Osteocyte (in vitro differentiated cells): ENCODE measurements at places on chromosomes 7 and 10. TPM values are rescaled to one million over a fixed set of nuclear protein-coding genes. Genes with fewer than 3 reads are reported as not detected.
A peak's percentile ranks its signal among the peaks of the same experiment; 100 is the strongest.

DNA sequence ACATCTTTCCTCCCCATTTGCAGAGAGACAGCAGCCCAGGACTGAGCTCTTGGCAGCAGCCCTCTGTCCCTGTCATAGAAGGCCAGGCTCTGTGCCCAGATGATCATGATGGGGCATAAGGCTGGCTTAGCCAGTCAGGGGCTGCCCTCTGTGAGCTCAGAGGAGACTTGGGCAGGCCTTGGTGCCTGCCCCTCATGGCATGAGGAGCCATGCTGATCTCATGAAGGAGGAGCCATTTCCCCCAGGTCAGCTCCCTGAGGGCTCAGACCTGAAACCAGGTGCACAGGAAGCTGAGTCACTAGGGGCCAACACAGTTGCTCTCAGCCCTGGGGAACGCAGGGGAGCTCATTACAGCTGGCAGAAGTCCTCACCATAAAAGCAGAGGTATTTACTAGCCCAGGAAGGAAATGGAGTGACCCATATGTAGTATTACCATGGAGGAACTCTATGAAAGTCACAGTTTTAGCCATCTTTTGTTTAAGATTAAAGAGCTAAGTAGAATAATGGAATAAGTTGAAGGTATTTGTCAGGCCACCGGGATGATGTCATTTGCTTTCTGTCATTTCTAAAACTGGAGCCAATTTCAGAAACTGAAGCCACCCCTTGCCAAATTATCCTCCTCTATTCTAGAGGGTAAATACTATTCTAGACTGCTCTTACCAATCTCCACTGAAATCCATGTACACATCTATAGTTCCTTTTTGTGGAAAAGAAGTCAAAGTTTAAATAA is 362.4 kb upstream of the ZNF32 start:
- peaks cover 26% of the 10 kb centered on the region for H3K27me3 ChIP-seq
- no peak overlapping the region for H3K4me3 ChIP-seq
- no peak for DNase-seq
- H3K27ac ChIP-seq = no peak overlapping the region
- H3K4me1 ChIP-seq = peaks cover 8% of the 10 kb centered on the region

- DNase-seq = no peak
- peaks cover 27% of the 10 kb centered on the region for H3K4me1 ChIP-seq
- H3K27ac ChIP-seq = peak overlapping the region; percentile 90
Observed at GRCh38 chr7:95609277-95609971, 13.1 kb upstream of the PDK4 start.

DNA sequence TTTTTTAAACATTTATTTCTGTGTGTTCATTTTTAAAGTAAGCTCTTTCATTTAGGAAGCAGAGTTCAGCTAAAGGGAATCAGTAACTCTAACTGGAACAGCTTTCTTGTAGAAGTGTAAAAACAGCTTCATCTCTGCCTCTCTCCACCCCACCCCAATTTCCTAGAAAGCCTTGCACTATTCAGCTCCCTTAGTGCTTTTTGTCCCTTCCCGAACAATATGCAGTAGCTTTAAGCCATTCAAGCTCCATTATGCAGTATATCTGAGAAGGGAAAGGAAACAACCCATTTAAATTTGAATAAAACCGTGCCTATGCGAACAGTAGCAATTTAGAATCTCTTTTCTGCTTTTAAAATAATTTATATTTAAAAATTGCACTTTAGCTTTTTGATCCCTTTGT is 134.5 kb downstream of the TRIL start:
- H3K27ac ChIP-seq = no peak overlapping the region
- H3K27me3 ChIP-seq = no peaks in the 10 kb centered on the region
- DNase-seq = no peak
- H3K36me3 ChIP-seq = peaks cover 11% of the 10 kb centered on the region

- no peak overlapping the region for H3K4me3 ChIP-seq
- no peak for DNase-seq
- no peak overlapping the region for H3K27ac ChIP-seq
- peaks cover 33% of the 10 kb centered on the region for H3K36me3 ChIP-seq
- no peaks in the 10 kb centered on the region for H3K27me3 ChIP-seq
Observed at GRCh38 chr7:77771901-77772300, 26.3 kb downstream of the TMEM60 start.

DNA sequence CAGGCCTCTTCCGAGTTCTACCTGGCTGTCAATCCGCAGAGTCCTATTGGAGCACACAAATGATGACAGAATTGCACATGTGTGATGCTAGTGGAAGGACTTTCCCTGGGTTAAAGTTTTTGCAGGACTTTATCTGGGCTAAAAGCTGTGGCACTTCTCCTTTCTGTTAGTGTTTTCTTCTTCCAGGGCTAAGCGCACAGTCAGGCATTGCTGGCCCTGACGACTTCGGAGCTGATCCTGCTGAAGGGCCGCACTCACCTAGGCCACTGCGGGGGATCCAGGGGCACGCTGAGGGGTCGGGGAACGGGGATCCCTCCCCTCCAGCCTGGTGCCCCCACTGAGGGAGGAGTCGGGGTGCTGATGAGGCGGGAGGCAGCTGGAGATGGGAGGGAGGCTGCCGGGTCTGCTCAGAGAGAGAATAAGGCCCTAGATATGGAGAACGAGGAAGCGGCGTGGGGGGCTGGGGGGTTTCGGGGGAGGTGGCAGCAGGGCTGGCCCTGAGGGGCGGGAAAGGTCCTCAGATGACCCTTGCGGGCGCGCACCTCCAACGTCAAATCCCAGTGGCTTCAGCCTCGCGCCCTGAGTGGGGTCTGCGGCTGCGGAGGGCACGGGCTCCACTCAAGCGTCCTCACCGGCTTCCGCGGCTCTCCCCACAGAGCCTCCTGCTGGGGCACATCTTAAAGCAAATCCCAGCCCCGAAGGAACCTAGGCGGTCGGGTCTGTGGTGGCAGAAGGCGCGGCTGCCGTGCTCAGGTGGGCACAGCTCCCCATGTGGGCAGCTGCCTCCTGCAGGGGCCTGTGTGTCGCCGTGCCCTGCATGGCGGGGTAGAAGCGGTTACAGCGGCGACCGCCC is 30.9 kb downstream of the AGR3 start:
- H3K4me3 ChIP-seq = no peak overlapping the region
- DNase-seq = no peak
- H3K27me3 ChIP-seq = no peaks in the 10 kb centered on the region
- no peaks in the 10 kb centered on the region for H3K36me3 ChIP-seq

ITGB8 gene
- 1.5 and 2.4 TPM in 2 replicates for total RNA-seq

GRCh38 chr7:118129041-118129795 is 54.7 kb upstream of the LSM8 start:
- H3K27me3 ChIP-seq = peaks cover 2% of the 10 kb centered on the region
- H3K4me1 ChIP-seq = no peaks in the 10 kb centered on the region
- H3K27ac ChIP-seq = no peak overlapping the region
- H3K36me3 ChIP-seq = no peaks in the 10 kb centered on the region
- no peak overlapping the region for H3K4me3 ChIP-seq
- DNase-seq = no peak

GNAI1 gene
- total RNA-seq = 44.4 and 44.5 TPM in 2 replicates

DNA sequence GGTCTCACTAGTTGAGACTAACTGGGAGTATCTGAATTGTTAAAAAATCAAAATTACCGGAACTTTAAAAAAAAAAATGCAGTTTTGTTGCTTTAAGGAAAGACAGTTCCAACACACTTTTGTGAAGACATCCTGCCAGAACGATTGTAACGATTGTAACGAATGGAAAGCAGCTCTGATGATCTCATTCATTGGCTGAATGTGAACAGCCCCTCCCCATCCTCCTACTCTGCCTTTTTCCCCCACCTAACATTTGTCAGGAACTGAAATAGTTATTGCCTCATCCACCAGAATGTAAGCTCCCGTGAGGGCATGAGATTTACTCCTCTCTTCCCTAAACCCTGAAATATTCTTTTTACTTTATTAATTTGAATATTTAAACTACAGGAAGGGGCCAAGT is 23.1 kb upstream of the ZC3HAV1L start:
- no peak for DNase-seq
- H3K4me1 ChIP-seq = peaks cover 6% of the 10 kb centered on the region
- H3K4me3 ChIP-seq = no peak overlapping the region
- peaks cover 55% of the 10 kb centered on the region for H3K36me3 ChIP-seq
- peak overlapping the region; percentile 0 for H3K27ac ChIP-seq

DNA sequence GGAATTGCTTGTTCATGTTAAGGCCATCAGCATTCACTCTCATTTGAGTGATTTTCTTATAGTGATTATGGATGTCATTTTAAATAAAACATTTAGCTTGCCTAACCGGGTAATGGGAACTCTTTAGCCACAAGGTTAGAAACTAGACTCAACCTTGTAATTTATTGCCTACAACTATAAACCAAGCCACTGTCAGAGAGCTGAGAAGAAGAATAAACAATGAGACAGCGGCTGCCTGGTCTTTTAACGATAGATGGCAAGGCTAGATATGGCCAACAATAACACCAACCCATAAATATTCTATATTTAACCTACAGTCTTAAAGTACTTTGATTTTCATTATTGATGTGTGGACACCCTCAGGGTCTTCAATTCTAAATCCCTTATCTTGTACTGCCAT is 27.8 kb upstream of the INHBA start:
- no peaks in the 10 kb centered on the region for H3K27me3 ChIP-seq
- no peaks in the 10 kb centered on the region for H3K36me3 ChIP-seq
- no peak overlapping the region for H3K27ac ChIP-seq
- peaks cover 44% of the 10 kb centered on the region for H3K4me1 ChIP-seq
- H3K4me3 ChIP-seq = no peak overlapping the region
